ENCODE measurements at places on chromosomes 3 and 15.

GRCh38 chr15:86865920-86866319 lies 786.2 kb downstream of the AGBL1 start:
- DNase-seq: no peak

- DNase-seq: no peak
Measured at GRCh38 chr15:32928876-32929275, 211.1 kb downstream of the GREM1 start.

DNA sequence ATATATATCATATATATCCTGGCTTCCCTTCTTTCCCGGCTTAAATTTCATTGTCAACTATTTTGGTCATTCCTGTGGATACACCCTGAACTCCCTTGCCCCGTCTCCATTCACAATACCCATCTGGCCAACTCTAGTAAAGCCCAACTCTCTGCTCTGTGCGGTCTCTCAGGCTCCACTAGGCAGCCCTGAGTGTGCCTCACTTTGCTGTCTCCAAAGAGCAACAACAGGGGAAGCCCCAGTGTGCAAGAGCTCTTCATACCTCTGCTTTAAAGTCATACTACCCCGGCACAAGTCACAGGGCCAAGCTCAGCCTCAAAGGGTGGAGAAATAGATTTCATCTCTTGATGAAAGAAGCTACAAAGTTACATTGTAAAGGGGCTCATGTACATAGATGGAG lies 18.9 kb upstream of the FEM1B start:
- no peak for DNase-seq

- no peak for DNase-seq
Measured at GRCh38 chr15:77122576-77122975, 51.7 kb upstream of the TSPAN3 start.

DNA sequence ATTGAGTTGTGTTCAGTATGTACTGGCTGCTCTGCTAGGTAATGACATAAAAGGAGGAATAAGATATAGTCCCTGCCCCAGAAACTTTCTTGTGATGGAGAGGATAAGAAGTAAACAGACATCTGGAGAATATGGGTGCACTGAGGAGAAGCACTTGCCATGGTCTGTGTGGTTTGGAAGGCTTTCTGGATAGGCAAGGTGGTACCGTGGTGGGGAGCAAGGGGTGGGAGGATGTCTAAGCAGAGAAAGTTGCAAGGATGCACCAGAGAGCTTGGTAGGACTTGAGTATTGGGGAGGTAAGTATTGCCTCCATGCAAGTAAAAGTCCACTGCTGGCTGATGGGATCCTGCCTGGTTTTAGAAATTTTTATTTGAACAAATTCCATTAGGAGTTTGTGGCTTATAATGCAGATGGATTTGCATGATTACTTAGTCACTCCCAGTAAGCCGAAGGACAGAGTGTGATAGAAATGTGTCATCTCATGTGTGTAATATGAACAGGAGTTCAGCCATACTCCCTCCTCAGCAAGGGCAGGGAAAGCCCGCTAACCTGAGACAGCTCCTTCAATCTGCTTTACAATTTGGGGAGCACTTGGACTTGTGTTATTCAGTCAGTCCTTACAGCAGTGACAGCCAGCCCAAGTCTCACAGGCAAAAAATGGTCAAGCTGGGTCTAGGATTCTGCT lies 53.6 kb downstream of the CLSTN2 start:
- DNase-seq: no peak

GRCh38 chr3:52403955-52404354 lies 40.9 kb downstream of the SEMA3G start:
- DNase-seq: no peak

DNA sequence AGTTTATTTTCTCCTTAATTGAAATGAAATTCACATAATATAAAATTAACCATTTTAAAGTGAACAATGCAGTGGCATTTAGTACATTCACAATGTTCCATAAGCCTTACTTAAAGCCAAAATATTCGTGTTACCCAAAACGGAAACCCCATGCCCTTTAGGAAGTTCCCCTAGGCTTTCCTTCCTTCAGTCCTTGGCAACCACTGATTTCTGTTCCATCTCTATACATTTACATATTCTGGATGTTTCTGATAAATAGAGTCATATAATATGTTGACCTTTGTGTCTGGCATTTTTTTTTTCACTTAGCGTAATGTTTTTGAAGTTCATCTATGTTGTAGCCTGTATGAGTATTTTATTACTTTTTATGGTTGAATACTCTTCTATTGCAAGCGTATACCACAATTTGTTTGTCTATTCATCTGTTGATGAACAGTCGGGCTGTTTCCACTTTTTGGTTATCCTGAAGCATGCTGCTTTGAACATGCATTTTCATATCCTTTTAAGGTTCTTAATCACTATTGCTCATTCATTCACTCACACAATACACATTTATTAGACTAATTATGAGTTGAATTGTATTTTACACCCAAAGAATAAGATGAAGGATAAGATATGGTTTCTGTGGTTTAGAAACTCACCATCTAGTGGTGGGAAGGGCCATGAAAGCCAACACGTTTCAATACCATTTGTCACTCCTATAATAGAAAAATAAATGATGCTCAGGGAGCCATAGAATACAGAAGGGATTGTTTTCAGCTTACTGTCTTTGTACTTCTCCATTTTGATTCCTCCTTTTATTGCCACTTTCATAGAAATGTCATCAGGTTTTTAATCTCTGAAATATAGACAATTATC lies 408.2 kb upstream of the CBLB start:
- no peak for DNase-seq

GRCh38 chr3:52396011-52396906 lies 48.6 kb downstream of the SEMA3G start:
- no peak for DNase-seq

- no peak for DNase-seq
Measured at GRCh38 chr3:194876403-194877095, 190.9 kb downstream of the FAM43A start.

GRCh38 chr3:53320697-53321096 lies 26.6 kb downstream of the DCP1A start:
- DNase-seq: no peak

DNA sequence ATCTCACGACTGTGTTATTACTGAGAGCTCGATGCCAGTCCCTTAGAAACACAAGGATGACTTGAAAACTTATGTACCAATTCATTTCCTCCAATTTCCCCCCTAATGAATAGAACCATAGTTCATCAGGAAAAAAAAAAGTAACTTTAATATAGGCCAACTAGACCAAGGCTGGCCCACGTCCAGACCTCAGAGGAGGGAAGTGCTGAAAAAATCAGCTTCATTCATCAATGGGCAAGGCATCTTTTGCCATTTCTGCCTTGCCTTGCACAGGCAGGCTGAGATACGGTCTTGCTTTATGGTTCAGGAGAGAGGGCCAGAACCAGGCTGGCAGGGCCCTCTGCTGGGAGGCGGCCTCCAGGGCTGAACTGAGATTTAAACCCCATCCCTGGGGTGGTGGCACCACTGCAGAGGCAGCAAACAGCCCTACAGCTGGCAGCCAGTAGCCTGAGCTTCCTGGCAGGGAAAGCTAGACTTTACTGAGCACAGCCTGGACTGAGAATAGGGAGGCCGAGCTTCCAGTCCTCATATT lies 104.1 kb upstream of the TNFAIP8L3 start:
- no peak for DNase-seq

DNA sequence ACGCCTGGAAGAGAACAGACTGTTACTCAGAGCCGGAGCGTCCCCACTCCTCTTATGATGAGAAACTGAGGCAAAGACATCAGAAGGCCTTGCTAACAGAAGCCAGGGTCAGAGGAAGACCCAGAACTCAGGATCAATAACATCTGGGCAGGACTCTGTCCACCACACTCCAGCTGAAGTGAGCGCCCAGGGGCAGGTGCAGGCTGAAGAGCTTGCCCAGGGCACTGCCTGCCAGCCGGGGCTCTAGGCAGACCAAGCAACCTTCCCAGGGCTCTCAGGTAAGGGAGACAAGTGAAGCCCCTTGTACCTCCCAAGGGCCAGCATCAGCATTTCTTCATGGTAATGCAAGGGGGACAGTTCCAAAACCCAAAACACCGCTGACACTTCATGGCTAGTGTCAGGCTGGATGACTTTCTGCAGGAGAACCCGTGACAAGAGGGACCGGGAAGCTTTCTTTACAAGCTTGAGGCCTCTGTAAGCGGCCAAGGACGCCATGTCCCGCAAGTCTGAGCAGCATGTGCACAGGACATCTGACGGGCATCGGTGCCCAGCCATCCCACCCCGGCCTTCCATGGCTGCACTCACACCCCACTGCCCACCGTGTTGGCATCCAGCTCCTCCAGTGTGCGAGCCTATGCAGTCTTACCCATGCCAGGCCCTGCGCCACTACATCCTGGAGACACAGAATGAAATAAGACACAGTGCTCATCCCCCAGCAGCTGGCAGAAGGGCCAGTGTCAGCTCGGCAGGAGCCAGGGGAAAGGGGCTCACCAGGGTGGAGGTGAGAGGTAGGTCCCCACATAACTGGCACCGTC lies 14.1 kb downstream of the XXYLT1 start:
- DNase-seq: no peak

DNA sequence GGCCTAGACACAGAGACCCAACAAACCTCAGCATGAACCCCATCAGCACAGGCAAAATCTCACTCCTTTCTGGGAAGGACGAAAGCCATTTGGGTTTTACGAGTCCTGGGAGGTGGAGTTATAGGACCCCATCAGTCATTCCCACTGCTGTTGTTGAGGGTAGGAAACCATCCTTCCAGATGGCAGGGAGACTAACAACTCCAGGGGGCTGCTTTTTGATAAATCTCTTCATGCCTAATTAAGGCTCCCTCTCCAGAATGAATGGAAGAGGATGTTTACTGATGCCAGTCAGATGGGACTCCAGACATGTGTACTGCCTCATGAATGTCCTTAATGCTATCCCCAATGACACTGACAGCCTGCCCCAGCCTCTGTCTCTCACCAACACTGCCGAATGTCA lies 75.3 kb downstream of the ST8SIA2 start:
- DNase-seq: no peak

GRCh38 chr3:194962056-194962455 lies 276.4 kb downstream of the FAM43A start:
- DNase-seq: no peak

- no peak for DNase-seq
Measured at GRCh38 chr3:183267140-183267539, 14.1 kb downstream of the B3GNT5 start.

DNA sequence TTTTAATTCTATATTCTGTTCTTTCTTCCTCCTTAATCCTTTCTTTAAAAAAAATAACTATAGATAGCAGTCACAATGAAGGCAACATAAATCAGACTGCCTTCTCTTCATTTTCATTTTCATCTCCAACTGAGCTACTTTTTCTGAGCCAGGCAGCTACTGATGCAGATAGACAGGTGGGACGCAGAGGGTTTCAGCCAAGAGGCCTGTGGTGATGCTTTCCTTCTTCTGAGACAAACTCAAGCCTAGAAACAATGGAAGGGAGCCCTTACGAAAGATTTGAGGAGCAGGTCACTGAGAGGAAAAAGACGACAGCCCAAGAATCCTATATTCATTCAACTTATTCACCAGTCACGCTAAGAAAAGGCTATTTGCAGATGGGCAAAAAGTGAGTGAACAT lies 220.0 kb upstream of the MLF1 start:
- DNase-seq: no peak

DNA sequence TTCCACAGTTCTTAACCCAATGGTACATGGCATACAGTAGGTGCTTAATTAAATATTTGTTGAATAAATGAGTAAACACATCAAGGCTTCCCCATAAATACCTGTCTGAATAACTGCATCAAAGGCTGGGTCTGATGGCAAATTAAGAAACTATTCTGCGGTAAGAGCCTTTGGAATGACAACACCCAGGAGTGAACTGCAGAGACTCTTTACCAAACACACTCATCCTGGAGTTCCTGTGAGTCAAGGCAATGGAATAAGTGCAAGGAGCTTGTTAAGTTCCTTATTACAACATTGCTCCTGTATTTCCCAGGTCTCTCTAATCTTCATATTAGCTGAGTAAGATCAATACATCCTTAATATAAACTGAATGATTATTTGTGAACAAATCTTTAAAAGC lies 119.9 kb upstream of the STT3B start:
- no peak for DNase-seq

DNA sequence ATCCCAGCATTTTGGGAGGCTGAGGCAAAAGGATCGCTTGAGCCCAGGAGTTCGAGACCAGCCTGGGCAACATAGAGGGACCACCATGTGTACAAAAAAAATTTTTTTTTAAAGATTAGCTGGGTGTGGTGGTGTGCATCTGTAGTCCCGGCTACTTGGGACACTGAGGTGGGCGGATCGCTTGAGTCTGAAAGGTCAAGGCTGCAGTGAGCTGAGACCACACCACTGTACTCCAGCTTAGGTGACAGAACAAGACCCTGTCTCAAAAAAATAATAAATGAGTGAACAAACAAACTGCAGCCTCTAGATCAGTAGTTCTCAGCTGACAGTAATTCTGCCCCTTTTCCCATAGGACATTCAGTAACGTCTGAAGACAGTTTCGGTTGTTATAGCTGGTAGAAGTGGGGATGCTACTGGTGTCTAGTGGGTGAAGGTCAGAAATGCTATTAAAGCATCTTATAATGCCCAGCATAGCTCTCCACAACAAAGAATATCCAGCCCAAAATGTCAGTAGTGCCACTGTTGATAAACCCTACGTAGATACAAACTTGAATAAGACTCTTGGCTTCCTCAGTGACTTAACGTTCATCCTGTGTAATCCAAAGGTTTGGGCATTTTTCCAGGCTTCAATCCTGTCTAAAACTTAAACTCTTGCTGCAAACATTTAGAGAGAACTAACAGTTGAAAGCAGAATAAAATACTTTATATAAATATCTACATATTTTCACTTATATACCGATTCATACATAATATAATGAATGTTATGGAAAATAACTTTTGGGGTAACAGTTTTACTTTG lies 10.6 kb downstream of the SMC4 start:
- no peak for DNase-seq

DNA sequence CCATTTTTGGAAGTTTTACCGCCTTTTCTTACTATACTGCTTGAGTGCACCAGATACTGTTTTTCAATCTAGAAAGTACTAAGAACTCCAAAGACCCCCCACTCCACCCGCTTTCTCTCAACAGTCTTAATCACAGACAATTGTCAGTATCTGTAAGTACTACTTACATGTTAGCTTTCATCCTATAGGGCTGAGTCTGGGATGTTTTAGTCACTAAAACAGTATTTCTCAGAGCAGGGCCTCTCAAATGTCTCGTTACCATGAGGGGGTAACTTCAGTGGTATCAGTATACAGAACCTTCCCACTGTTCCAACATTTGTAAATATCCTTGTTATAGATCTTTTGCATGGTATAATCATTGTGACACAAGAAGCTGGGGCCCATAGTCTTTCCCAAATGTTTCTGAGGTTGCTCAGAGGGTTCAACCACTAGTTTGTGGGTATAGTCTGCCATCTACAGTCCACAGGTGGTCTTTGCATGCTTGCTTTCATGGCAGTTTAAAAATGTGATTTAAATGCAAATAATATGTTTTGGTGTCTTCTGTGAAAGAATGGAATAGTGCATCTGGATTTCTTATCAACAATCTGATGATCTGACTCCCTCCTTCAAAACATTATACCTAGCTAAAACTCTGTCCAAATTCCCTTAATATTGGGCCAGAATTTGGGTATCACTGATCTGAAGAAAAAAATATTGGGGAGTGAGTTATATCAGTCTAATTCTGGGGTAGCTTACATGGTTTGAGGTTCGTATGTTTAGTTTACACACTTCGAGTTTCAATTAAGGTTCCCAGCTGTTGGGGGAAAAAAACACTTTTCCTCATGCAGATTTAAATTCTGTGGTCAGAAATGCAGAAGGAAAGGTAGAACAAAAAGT lies 18.0 kb upstream of the DNAJC13 start:
- peak; percentile 38 for DNase-seq

GRCh38 chr3:175763948-175764347 lies 904.8 kb downstream of the NAALADL2 start:
- DNase-seq: no peak
